ENCODE measurements at places on chromosomes 5 and 9. TPM values are rescaled to one million over a fixed set of nuclear protein-coding genes. Genes with fewer than 3 reads are reported as not detected.

Gene S100Z
- total RNA-seq = 0.68 TPM

DNA sequence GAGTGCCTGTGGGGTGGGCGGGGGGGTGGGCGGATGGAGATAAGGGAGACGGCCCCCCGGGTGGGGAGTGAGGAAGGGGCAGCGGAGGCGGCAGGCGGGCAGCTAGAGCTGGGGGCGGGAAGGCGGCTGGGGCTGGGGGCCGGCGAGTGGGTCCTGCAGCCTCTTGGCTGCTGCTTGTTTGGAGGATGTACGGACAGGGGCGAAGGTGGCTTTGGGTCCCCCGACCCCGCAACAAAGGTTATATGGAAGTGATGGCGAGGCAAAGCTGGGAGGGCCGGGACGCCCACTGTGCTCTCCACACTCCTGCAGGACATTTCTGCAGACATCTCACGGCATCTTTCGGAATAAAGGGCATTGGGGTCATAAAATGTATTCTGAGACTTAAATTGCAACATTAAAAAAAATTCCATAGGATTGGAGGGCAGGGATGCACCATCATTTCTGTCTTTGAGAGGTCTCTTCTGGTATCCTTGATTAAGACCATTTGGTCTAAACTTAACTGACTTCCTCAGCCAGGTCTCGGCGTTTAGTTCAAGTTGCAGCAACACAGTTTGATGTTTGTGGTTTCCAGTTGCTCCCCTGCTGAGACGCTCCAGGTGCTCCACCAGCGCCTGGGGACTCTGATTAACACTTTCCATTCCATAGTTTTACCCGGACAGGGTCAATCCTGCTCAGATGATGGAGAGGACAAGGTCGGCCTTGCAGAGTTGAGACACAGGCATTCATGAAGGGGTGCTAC lies 101.6 kb upstream of the SSBP2 start:
- peaks cover 5% of the 10 kb centered on the region for H3K4me1 ChIP-seq
- H3K27me3 ChIP-seq = no peaks in the 10 kb centered on the region
- H3K4me3 ChIP-seq = peak overlapping the region; percentile 81
- H3K36me3 ChIP-seq = no peaks in the 10 kb centered on the region

- no peak within 1 kb of the TSS for H3K4me3 ChIP-seq
- no peaks in the 10 kb centered on the region for H3K36me3 ChIP-seq
Measured at GRCh38 chr5:58491216-58491892, at the start of gene GAPT. TSS of gene GAPT (plus strand) at chr5:58491435. CDS start at chr5:58494537, 3,102 bp downstream.

- no peak for DNase-seq
- H3K36me3 ChIP-seq = no peaks in the 10 kb centered on the region
- H3K27ac ChIP-seq = no peak overlapping the region
- no peaks in the 10 kb centered on the region for H3K4me1 ChIP-seq
Measured at GRCh38 chr5:28344836-28345433, 1306.5 kb upstream of the CDH9 start.

DNA sequence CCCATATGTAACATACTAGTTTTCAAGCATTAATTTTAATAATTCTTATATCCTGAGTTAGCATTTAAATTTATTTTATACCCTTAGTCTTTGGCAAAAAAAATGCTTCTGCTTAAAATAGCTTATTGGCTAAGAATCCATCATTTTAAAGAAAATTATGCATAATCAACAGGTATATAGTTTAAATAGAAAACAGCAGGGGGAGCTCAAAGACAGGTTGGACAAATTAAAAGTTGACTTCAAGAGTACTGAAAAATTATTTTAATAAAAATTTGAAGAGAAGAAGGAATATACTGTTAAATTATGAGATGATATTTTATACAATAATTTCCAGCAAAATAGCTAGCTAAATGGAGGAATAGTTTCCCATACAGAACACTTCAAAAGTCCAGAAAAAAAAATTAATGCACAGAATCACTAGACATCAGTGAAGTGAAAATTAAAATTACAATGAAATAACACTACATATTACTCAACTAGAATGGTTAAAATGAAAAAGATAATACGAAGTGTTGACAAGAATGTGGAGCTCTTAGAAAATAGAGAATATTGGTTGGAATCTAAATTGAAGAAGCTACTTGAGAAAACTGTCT lies 387.1 kb downstream of the PDE4D start:
- H3K36me3 ChIP-seq = no peaks in the 10 kb centered on the region
- no peak overlapping the region for H3K4me3 ChIP-seq
- no peaks in the 10 kb centered on the region for H3K27me3 ChIP-seq
- H3K27ac ChIP-seq = no peak overlapping the region

DNA sequence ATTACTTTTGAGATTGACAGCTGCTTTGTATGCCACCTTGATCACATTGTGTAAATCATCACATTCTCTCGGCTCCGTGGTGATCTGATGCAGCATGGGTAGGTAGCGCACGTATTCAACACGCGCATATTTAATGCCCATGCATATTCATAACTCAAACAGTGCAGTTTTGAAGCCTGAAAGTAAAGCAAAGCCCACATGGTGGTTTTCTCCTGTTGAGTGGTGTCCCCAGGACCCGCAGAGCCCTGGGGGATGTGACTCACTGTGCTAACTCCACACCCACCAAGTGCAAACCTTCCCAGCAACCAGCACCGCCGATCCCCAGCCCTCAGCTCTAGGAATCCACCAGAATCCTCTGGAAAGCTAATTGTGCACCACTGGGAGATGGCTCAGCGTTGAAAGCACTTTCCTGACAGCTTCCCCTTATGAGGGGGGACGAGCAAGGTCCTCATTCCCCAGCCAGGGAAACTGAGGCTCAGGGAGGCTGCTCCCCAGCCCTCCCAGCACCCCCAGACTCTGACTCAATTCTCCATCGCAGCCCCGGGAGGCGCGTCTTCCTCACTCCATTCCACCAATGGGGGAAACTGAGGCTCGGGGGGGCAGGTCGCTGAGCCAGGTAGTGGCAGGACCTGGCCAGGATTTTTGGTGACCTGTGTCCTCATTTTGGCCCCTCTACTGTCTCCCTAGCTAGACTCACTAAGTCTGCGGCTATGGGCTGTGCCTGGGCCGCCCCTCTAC lies 46.4 kb downstream of the SARDH start:
- H3K4me3 ChIP-seq = no peak overlapping the region
- H3K27me3 ChIP-seq = no peaks in the 10 kb centered on the region
- no peaks in the 10 kb centered on the region for H3K4me1 ChIP-seq
- H3K36me3 ChIP-seq = no peaks in the 10 kb centered on the region

Data from aorta (tissue), 5 donors.